ENCODE measurements at places on chromosomes 1 and 21.

GRCh38 chr1:3275471-3276340, 178.8 kb upstream of the ARHGEF16 start:
- DNase-seq, result no peak

DNA sequence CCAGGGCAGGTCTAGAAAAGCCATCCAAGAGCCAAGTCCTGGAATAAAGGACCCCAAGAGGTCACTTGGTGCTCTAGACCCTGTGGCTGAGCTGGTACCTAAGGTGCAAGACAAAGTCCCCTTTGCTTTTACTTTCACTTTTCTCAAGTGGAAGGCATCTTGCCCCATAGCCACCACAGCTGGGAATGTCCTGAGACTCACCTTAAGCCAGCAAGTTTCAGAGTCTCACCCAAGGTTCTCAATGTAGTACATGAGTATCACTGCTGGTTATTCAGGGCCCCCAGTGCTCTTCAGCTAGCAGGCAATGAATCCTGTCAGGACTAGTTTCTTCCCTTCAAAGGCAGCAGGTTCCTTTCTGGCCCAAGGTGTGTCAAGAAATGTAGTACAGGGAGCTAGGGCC, 67.5 kb downstream of the UROD start:
- no peak for DNase-seq

GRCh38 chr1:10475510-10475909, 760 bp downstream of the PEX14 start:
- DNase-seq, result no peak

DNA sequence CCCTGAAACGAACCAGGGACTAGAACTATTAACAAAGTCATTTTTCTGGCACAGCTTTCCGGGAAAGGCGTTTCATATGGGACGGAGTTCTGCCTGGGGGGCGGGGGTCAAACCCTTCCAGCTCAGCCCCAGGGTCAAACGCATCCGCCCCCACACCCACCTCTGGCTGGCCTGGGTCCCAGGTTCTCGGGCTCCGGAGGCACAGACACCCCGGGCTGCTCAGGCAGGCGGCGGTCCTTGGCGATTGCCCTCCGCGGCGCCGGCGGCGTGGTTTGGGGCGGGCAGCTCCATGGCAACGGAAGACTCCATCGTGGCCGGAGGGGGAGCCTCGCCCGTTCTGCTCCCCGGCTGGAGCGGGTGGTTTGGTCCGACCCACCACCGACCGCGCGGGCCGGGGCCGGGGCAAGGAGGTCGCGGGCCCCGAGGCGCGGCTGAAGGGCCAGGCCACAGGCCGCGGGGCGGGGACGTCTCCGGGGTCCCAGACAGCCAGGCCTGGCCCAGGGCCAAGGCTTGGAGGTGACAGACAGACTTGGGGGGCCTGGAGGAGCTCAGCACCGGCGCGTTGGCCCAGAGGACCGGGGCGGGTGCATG, at the start of gene CFAP74:
TSS of gene CFAP74 (minus strand) at position 246 of the 591 bp plus-strand sequence. CDS start 12,830 bp downstream, outside the sequence.
- peak; percentile 66 for DNase-seq

DNA sequence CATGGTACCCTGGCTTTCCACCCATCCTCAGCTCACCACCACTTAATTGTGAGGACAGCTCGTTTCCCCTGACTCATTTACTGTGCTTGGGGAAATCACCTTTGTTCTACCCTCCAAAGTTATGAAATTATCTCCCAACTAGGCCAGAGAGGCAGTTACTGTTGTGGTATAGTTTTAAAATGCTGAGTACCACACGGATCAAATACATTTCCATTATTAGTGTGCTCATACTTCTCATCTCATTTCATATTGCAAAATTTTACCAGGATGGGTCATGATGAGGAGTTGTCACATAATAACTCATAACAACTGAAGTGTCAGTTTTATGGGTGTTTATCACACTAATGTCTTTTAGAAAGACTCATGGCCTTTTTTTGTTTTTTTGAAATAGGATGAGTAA, 9.2 kb upstream of the OR2B11 start:
- DNase-seq, result no peak

GRCh38 chr1:211742889-211743529, 67.6 kb upstream of the NEK2 start:
- no peak for DNase-seq

- no peak for DNase-seq
Observed at GRCh38 chr1:54490361-54491248, 57.4 kb upstream of the ACOT11 start.

- DNase-seq, result no peak
Observed at GRCh38 chr1:55894521-55894920, 679.4 kb upstream of the USP24 start.

DNA sequence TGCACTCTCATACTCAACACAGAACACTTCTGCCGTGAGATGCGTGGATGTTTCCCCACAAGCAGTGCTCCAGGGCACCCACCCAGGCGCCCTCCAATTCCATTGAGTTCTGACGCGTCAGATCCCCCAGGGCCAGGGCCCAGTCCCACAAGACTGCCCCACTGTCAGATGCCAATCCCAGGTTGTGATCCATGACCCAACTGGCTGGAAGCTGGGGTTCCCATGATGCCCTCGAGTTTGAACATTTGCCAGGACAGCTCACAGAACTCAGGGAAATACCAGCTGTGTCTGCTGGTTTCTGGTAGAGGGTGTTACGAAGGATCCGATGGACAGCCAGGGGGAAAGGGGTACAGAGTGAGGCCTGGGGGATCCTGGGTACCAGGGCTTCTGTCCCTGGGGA, 58.4 kb downstream of the AGPAT3 start:
- no peak for DNase-seq

- no peak for DNase-seq
Observed at GRCh38 chr1:55285834-55286233, 70.7 kb upstream of the USP24 start.

DNA sequence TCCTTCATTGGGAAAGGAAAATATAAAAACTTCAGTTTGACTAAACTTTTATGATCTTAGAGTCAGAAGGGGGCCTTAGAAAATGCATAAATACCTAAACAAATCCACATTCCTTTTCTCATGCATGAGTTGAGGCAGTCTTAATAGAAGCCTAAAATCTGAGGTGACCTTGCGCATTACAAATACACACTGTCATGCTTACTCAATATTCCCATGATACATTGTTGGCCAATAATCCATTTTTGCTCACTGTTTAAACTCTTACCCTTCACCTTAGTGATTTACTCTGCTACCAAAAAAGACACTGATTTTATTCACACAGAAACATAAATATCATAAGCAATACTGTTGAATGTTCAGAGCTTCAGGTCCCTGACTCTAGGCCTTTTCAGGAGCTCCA, 19.1 kb upstream of the TMCO1 start:
- DNase-seq, result no peak

- DNase-seq, result no peak
Observed at GRCh38 chr1:102105931-102106550, 109.3 kb upstream of the OLFM3 start.

DNA sequence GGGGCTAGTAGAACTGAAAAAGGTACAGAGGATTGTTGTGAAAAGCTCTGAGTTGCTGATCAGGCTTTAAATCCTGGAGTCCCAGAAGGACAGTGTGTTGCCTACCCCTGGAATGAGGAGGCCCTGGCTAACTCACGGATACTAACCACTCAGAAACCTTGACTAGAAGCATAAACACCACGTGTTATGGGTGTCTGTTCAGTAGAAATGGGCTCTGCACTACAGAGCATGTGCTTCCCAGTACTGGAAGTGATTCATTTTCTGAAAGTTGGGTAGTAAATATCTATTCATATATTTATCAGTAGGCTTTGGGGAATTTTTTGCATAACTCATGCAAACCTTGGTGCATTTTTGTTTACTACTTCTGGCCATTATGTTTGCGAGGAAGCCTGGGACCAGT, 15.1 kb upstream of the CLCA1 start:
- DNase-seq, result no peak

DNA sequence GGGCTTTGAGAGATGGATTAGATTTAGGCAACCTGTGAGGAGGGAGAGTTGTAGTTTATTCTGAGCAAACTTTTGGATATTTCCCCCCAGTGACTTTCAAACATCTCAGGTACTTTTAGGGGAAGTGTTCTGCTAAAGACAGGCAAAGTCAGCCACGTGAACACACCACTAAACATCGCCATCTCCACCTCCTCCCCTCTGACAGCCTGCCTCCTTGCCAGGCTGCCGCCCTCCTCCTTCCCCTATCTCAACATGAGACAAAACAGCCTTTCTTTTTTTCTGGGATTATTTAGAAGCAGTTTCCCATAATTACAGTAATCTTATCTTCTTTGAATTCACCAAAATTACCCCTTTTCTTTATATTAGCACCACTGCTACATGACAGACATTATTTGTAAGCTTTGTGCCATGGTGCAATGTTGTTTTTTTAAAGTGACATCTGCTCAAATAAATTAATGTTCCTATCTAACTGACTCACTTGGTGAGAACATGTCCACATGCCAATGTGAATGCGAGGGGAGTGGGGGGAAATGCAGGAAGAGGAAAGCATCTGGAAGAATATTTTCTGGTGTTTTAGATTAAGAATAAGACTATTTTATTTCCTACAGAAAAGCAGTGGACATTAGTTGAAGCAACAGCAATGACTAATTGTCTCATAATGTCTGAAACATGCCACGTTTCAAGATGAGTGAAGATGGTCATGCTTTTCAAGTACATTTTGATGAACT, 147.8 kb upstream of the ATP1B1 start:
- DNase-seq, result no peak

DNA sequence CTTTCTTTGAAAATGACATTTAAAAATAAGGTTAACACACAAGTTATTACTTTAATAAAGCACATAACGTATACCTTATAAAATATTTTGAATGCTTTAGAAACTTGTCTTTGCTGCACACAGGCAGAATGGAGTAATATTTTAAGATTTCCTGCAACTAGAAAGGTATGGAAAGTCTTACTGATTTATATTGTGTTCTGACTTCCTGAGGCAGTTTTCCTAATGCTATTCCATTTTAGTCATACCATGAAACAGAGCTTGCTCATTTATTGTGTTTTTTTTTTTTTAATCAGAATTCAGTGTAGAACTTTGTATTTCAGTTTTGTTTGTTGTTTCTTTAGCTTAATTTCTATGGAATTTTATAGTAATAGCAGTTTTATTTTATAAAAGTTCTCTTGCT, 60.9 kb upstream of the S1PR1 start:
- no peak for DNase-seq

- DNase-seq, result no peak
Observed at GRCh38 chr1:222820171-222820712, 5.4 kb downstream of the DISP1 start.

GRCh38 chr1:2322065-2322571, 69.2 kb downstream of the MORN1 start:
- DNase-seq, result no peak

DNA sequence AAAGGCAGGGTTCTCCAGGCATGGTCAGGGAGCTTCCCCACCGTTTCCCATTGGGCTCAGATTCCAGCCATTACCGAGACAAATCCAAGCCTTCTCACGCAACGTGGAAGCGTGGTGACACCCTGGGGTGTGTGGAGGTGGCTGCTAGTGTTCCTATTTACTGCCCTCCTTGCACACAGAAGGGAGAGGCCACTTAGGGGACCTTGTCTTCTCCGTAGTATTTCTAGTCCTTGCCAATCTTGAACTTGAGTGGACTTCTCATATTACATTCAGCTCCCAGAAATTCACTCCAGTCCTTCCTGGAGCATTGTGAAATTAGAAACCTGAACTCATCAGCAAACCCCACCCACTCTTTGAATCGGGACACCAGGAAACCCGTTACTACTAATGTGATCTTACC, 131.6 kb downstream of the AJAP1 start:
- DNase-seq, result peak; percentile 76

DNA sequence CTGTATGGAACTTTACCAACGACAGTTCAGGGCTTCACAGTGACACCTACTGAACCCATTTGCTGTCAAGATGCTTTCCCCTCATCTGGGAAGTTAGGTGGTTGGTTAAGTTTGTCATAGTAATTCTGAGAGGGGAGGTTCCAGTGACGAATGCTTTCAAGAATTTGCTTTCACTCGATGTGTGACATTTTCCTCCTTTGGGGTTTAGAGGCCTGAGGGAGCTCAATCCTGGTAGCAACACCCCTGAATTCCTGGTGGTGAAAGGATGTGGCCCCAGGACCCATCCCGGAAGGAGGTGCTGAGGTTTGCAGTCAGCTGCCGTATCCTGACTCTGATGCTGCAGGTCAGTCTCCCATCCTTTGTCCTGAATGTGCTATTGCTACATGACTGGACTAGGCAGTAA, 2.8 kb downstream of the PIGV start:
- DNase-seq, result no peak

GRCh38 chr1:172777767-172778166, 118.9 kb downstream of the FASLG start:
- DNase-seq, result no peak

DNA sequence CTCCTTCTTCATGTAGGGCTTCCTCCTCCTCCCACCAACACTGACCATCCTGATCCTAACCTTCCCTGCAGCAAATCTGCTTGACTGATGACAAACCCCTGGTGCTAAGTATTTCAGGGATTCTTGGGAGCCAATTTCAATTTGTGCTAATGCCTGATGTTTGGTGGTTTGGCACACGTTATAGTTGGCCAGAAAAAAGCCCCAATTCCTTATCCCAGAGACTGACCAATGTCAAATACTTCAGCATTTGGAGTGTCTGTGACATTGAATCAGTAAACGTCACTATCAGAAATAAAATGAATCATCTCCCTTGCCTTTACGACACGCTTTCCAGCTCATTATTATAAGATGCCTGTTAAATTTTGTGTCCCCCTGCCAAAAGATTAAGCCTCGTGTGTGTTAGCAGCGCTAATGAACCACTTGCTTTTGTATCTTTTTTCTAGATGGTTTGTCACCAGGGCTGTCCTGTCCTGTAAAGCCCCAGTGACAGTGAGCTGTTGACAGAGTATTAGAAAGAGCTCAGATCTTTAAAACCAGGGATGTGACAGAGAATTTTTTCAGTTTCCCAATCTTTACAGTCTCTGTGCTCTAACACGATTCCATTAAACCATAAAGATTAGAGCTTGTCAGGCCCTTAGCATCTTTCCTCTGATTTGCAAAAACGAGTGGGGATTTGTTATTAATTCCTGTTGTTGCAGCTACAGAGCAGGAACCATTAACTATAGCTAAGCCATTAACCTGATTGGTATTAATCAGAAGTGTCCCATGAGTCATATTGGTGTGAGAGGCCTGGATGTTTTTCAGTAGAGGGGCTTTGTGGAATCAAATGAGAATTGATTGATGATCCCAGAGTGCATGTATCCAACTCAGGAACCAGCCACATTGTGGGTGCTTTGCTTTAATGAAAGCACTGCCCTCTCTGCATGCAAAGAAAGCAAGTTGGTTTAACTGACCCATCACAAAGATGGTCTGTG, 665.1 kb upstream of the PLXNA2 start:
- DNase-seq, result no peak

DNA sequence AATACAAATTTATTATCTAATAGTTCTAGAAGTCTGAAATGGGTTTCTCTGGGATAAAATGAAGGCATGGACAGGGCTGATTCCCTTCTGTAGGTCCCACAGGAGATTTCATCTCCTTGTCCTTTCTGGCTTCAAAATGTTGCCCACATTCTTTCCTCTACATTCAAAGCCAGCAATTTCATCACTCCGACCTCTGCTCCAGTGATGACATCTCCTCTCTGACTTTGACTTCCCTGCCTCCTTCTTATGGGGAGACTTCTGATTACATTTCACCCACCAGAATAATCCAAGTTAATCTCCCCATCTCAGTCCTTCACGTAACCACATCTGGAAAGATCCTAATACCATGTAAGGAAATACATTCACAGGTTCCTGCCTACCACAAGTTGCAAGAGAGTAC, 358.0 kb upstream of the C1orf87 start:
- no peak for DNase-seq

- DNase-seq, result no peak
Observed at GRCh38 chr1:59043796-59044195, 253.1 kb upstream of the FGGY start.

Measured in DMS79 (cell line).